ENCODE measurements at places on chromosomes 2 and 18.

GRCh38 chr2:65550246-65550645 lies 117.8 kb upstream of the SPRED2 start:
- DNase-seq = no peak

DNA sequence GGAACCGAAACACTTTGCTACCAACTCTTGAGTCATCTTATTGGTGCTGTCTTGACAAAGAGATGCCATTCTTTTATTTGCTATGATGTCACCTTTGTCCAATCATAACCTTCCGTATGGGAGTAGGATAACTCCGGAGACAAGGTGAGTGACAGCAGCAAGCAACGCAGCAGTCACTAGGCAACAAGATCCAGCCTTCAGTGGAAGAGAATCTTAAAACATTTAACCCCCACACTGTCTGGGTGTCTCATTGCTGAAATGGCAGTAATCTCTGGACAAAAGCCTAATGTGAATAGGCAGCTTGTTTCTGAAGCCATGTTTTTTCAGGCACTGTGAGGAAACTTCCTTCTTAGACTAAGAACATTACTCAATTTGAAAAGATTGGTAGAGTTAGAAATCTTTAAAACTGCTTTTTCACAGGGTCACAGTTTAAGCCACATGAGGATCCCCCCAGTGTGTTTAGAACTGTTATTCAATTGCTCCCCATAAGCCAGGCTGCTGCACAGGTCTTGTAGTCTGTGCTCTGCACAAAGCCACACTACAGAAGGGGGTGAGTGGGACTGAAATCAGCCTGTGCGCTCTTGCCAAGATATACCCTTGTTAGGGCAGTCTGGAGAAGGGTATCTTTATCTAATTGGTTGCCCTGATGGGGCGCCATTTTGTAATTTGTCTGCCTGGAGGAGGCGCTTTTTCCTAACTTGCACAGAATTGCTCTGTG lies 131.5 kb upstream of the STON1 start:
- DNase-seq = no peak

DNA sequence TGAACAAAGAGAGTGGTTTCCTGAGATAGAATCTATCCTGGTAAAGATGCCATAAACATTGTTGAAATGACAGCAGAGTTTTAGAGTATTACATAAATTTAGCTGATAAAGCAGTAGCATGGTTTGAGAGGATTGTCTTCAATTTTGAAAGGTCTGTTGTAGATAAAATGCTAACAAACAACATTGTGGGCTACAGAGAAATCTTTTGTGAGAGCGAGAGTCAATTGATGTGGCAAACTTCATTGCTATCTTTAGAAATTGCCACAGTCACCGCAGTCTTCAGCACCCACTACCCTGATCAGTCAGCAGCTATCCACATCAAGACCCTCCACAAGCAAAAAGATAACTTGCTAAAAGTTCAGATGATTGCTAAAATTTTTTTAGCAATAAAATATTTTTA lies 17.5 kb downstream of the VRK2 start:
- no peak for DNase-seq

DNA sequence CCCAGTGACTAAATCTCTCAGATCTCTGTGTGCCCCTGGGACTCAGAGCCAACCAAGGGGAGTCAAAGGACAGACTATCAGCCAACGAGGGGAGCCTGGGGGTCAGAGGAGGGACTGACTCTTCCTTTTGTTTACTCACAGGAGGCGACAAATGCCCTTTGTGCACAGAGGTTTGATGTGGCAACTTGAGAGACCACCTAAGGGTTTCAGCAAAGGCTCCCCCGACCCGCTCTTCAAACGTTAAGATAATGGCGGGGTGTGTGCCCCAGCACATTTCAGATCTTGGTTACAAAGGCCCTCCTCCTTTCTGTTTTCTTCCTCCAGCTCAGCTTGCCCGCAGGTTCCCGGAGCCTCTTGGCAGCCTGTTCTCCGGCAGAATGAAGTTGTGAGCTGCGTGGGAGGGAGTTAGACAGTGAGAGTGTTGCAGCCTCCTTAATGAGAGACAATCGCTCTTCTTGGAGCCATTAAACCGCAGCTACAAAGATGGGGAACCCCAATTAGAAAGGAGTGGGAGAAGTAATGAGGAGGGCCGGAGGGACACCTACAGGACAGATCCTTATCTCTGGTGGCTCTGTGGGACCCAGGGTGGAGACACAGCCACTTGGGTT lies 76.2 kb downstream of the KIAA2012 start:
- no peak for DNase-seq

DNA sequence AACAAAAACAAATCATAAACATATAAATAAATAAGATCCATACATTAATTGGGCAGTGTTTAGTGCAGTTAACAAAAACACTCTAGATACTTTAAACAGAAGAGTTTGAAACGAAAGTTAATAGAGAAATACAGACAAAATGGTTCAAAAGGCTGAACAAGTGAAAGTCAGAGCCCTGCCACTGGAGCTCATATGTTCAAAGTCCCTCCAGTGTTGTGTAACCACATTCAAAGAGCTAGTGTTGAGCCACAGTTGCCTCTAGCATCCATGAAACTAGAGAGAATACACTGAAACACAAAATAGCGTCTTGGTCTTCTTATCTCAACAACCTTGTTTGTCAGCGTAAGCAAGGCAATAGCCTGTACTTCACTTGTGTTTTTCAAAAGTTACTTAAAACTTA lies 1309.8 kb upstream of the NRXN1 start:
- no peak for DNase-seq
